ENCODE measurements at places on chromosomes 4 and X.

DNA sequence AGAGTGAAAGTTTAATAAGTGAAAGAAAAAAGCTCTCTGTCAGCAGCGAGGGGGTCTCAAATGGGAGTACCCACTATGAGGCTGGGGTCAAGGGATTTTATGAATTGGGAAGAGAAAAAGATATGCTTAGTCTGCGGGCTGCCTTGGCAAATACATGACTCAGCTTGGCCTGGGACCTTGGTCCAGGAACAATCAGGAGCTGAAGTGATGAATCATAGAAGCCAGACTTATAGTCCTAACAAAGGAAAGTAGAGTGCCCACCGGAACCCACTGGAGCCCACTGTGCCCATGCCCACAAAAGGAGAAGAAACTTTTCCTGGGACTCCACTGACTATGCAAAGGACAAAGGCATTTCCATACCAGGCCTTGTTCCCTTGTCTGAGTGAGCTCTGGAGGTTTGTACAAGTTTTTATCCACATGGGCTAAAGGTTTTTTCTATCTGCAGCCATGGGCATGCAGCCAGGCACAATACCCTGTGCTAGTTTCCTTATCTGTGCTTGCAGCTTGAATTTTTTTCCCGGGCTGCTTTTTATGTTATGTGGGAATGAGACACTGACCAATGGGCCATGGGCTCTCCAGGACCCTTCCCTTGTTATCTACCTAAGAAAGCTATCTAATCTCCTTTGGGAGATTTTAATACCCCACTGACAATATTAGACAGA, 201.7 kb downstream of the FAM133A start:
- no peak for DNase-seq

- no peak for DNase-seq
Observed at GRCh38 chr4:169823685-169824084, 65.9 kb upstream of the HPF1 start.

GRCh38 chr4:38582889-38583470, 81.0 kb upstream of the KLF3 start:
- no peak for DNase-seq

- no peak for DNase-seq
Observed at GRCh38 chrX:150352581-150352980, 10.5 kb upstream of the MAMLD1 start.

DNA sequence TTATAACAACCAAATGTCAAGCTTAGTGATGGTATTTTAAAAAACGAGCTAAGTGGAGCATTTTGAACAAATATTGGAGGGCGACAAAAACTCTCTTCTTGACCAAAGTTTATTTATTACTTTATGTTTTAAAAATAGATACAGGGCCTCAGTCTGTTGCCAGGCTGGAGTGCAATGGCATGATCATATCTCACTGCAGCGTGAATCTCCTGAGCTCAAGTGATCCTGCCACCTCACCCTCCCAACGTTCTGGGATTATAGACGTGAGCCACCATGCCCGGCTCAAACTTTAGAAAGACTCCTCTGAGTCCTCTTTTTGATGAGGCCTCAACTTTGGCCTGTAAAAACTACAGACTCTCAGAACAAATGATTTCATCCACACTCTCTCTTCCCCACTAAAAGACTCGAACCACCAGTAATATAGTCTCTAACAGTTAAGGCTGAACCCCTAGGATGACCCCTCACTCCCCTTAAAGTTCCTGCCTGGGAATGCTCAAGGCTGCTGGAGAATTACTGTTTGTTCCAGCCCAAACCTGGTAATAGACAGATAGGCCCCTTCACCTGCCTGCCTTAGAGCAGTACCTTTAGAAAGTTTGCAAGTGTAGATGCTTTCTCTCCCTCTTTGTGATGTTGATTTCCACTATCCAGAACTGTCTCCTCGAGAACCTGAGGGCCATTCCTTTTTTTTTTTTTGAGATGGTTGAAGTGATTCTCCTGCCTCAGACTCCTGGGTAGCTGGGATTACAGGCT, 55.3 kb upstream of the HPSE start:
- DNase-seq = no peak

GRCh38 chr4:141501931-141502330, 134.5 kb upstream of the IL15 start:
- DNase-seq = no peak

DNA sequence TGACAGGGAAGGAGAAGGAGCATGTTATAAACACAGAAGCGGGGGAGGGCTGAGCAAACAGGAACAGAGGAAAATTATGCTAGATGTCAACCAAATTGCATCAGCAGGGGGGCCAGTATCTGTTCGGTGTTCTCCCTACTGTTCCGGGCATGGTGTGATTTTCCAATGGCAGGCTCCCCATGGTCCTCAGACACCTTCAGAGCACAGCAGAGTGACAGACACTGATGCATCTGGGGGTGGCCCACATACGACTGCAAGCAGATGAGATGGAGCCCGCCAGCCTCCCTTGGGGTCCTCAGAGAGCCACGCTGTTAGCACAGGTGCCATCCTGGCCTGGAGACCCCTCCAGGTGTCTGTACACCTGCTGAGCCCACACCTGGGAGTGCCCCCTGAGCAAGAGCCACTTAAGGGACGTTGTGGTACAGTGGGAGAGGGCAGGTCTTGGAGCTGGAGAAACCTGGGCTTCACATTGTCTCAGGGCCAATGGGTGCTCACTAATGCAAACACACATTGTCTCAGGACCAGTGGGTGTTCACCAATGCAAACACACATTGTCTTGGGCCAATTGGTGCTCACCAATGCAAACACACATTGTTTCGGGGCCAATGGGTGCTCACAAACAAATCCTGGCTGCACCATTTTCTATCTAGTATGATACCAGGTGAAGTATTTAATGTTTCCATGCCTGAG, 95.4 kb downstream of the SLC2A9 start:
- DNase-seq = no peak

- no peak for DNase-seq
Observed at GRCh38 chr4:186149872-186150271, 41.5 kb upstream of the CYP4V2 start.

DNA sequence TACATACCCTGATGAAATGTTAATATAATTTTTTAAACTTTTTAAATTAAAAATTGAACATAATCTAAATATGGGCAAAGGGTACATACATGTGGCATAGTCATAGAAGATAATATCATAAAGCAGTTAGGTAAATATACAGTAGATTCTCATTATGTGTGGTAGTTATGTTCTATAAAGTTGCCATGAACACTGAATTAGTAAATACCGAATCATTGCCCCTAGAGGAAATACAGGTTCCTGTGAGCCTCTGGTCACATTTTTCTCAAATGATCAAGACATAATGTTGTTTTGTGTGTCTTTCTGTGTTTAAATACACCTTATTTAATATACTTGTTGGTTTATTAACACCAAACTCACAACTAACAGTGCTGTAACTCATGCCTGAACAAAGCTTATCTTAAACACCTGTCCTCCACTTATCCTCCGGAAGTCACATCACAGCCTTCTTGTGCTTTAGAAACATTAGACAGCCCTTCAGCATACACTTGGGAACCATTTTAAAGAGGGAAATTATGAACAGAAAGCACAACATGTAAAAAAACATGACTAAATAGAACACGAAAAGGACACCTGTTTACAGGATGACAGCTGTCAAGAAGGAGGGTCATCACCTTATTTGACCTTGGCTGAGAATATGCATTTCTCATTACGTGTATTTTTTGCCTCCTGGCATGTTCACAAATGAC, 169.4 kb upstream of the NAP1L5 start:
- DNase-seq = no peak

DNA sequence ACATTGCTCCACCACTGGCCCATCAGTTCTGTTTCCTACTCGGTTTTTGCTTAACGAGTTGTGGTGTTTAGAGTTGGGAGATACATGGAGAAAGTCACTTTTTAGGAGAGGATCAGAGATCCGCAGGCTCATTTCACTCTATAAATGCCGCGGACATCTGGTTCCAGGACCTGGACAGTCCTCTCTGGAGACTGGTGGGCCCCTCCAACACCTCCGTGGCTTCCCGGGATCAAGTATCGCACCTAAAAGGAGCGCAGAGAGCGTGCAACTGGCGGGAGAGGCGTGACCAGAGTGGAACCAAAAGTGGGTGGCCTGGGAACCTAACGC, 9.9 kb upstream of the CLTRN start:
- no peak for DNase-seq

GRCh38 chr4:55080174-55080865, 45.1 kb downstream of the KDR start:
- DNase-seq = no peak

DNA sequence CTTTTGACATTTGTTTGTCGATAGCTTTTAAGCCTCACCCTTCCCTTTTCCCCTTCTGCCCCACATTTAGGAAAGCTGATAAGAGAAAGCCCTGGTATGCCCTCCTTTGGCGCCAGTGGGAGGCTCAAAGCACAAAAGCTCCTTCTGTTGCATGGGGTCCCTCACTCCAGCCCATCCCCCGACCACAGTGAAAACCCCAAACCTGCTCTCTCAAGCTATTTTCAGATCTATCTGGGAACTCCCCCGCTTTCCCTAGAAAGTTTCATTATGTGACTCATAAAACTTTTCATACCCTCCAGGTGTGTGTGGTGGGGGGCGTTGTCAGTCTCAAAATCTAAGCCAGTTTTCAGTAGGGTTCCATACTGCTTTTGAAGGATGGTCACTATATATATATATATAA, 259.0 kb upstream of the PCDH7 start:
- no peak for DNase-seq

DNA sequence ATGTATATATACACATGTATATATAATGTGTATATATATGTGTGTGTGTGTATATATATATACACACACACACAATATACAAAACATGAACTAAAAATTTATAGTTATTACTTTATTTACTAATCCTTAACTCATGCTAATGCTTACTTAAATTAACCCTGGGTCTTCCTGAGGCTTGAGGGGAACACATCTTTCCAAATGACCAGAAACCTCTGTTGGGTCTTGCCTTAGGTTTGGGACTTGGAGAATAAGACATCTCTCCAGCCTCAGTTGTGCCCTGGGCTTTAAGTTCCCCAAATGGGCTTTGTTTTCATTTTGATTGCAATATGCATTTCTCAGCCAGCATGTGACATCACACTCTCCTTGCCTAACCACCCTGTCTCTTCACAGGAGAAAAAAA, 7.7 kb downstream of the GEMIN8 start:
- no peak for DNase-seq

- DNase-seq = no peak
Observed at GRCh38 chr4:168841000-168841671, 168.9 kb downstream of the CBR4 start.

DNA sequence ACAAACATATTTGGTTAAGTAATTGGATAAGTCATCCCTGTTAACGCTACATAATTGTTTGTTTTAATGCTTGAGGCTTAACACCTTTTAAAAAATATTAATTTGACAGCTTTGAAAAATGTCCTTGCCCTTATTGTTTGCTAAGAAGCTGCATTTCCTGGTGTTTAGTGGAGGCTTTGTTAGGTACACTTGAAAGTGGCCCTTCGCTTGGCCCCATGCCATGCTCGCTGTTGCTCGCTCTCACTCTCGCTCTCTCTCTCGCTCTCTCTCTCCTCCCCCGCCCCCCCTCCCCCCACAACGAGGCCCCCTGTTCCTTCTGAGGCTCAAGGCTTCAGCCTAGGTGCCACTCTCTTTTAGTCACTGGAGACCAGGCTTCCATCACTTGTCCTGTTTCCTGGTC, 139.6 kb downstream of the DCLK2 start:
- no peak for DNase-seq

- DNase-seq = no peak
Observed at GRCh38 chr4:67546004-67546356, 677 bp upstream of the CENPC start.

DNA sequence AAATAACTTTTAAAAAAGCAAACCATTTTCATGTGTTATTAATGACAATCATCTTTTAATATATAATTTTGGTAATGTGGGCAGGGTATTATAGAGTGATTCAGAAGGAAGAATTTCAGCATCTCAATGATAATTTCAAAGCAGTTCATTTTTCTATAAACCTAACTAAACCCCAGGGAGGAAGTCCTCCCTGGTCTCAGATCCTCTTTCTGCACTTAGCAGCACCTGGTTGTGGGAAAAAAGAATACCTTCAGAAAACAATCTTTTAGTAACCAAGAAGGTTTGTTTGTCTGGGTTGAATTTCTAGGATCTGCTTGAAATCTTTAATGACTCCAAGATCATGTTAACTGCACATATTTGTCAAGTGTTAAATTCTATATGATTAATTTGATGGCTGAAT, 29.9 kb downstream of the DKK2 start:
- DNase-seq = no peak

- DNase-seq = no peak
Observed at GRCh38 chr4:148445071-148445859, 3.1 kb upstream of the NR3C2 start.
